Fibroblast of lung (primary cell): ENCODE measurements at places on chromosomes 13 and 19.
A peak's percentile ranks its signal among the peaks of the same experiment; 100 is the strongest.

GRCh38 chr13:50631041-50631440, 212.5 kb downstream of the DLEU7 start:
- DNase-seq: no peak

GRCh38 chr19:46451352-46451751, 20.0 kb downstream of the PNMA8A start:
- DNase-seq: no peak

DNA sequence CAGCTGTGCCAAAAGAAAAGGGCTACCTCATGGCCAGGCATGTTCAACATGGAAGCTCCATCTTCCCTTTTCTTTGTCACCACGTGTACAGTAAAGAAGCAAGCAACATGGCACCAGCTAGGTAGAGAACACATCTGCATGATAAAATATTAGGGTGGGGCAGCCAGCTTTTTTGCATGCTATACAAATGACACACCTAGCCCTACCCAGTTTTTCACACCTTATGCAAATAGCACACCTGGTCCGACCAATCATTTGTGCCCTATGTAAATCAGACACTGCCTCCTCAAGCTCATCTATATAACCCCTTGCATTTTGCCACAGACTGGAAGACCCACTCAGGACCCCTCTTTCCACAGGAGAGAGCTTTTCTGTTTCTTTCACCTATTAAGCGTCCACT, 85.5 kb downstream of the STOML3 start:
- DNase-seq: no peak

GRCh38 chr13:26623125-26623524, 65.6 kb downstream of the WASF3 start:
- no peak for DNase-seq

GRCh38 chr19:14477418-14478112, 2.4 kb upstream of the PTGER1 start:
- peak; percentile 73 for DNase-seq

DNA sequence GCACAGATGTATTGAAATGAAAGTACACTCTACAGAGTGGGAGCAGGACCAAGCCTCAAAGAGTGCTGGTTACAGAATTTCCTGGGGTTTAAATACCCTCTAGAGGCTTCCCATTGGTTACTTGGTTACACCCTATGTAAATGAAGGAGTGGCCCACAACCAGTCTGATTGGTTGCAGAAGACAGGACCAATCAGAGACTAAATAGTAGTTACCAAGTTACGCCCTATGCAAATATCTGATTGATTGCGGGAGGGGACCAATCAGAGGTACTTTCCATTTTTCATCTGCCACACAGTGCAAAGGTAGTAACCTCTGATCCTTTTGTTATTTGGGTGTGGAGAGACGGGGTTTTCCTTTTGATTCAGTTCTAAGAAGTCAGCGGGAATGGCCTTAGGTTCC, 5.5 kb upstream of the ZFP82 start:
- no peak for DNase-seq
